ENCODE measurements at places on chromosomes 11 and 22.

GRCh38 chr11:105611572-105612441 lies 1.9 kb downstream of the GRIA4 start:
- DNase-seq, result no peak

GRCh38 chr11:123407996-123408597 lies 22.0 kb upstream of the GRAMD1B start:
- DNase-seq, result no peak

GRCh38 chr11:92050305-92050704 lies 174.3 kb upstream of the FAT3 start:
- no peak for DNase-seq

DNA sequence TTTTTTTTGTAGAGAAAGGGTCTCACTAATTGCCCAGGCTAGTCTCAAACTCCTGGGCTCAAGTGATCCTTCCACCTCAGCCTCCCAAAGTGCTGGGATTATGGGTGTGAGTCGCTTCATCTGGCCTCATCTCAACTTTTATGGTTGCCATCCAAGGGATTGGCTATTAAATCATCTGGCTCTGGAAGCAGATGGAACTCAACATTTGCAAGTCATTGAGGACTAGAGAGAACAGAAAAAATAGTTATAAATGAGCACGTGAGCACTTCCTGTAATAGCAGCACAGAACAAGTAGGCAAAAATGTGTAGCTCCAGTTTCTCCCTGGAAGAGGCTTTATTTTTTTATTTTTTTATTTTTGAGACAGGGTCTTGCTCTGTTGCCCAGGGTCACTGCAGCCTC lies 22.3 kb upstream of the PATL1 start:
- no peak for DNase-seq

GRCh38 chr11:60923800-60924109 lies 505 bp upstream of the TMEM132A start:
- DNase-seq, result no peak

- no peak for DNase-seq
These were observed 129.7 kb upstream of the PARVA start for GRCh38 chr11:12247543-12248254.

DNA sequence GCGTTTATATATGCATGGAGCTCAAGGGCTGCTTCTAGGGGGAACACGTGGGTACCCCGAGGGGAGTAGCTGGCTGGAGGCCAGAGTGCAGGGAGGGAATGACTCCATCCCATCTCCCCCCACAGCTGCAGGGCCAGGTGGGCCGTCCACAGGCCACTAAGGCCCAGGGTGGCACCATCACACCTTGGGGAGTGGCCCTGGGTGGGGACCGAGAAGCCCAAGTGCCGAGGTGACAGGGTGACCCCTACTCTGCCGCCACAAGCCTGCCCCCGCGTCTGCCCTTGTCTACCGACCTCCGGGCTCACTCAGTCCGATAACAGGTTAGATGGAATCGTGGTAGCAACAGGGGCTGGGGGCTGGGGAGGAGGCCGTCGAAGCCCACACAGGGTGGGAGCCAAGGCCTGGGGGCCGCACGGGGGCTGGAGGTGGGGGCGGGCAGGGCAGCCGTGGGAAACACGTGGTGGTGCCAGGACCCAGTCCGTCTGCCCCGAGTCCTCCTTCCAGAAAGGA lies 125.7 kb downstream of the KCNQ1OT1 start:
- no peak for DNase-seq

- DNase-seq, result no peak
These were observed 15.5 kb upstream of the MS4A12 start for GRCh38 chr11:60477035-60477445.

DNA sequence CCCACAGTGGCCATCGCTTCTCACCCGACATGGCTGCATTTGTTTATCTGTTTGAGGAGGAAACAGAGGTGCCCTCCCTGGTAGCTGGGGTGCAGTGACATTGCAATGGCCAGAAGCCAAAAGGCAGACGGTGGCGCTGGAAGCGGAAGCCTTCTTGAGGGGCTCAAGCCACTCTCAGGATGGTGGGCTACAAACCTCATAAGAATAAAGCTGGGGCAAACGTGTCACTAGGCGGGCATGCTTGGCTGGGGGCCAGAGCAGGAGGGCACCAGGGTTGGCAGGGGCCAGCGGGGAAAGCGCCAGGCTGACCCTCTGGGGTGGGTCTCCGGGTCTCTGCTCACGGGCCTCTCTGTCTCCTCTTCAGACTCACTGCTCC lies 12.6 kb downstream of the TNNT3 start:
- no peak for DNase-seq

DNA sequence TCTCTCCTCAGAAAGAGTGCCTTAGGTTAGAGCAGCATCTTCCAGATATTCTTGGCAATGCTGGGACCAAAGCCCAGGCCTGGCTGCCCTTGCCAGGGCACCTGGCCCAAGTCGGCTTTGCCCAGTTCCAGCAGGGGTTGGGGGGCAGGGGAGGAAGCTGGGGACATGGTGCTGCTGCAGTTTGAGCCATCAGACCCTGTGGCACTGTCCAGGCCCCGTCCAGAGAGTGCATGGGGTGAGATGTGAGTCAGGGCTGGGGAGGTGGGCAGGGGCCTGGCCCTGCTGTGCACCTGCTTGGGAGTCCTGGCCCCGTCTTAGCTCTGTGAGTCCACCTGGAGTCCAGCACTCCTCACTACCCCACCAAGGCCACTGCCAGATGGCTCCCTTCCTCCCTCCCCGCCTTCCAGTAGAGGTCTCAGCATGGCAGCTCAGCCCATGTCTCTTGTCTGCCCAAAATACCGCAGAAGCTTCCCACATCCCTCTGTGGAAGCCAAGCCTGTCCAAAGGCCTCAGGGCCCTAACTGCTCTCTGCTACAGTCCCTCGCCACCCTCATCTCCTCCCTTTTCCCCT lies 16.6 kb downstream of the DERL3 start:
- no peak for DNase-seq

DNA sequence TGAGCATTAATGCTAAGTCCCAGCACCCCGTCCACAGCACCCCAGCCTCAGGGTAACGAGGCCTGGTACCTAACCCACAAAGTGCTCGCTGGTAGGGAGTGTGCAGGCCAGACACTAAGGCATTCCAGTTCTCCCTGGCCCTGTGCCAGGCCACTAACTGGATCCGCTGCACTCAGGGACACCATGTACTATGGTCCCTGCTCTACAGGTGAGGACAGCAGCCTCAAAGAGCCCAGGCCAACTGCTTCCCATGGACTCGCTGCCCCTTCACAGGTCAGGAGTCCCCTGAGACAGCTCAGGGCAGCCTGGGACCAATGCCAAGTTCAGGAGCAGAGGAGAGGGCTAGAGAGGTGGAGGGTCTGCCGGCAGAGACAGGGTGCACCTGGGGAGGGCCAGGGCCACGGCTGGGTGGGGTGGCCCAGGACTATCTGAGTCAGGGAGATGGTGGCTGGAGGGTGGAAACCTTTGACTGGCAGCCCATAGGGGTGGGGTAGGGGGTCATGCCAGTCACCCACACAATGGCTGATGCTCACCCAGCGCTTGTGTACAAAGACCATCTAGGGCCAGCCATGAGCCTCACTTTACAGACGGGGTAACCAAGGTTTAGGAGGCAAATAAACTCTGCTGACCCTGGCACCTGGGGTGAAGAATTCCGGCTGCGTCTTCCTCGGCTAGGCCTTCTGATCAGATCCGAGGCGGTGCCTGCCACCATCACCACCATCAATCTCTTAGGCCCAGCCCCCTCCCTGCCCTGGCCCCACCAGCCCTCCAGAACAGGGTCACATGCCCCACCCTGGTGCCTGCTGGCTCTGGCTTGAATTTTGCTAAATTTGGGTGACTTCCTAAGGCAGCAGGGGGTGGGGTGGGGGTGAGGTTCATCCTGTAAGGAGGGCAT lies 5.6 kb downstream of the OSBPL5 start:
- no peak for DNase-seq

- DNase-seq, result no peak
These were observed 73.8 kb upstream of the OPCML start for GRCh38 chr11:133606124-133606523.

GRCh38 chr22:50208939-50209892 lies 8.4 kb downstream of the SELENOO start:
- DNase-seq, result no peak

GRCh38 chr11:119622454-119623143 lies 106.4 kb downstream of the NECTIN1 start:
- DNase-seq, result no peak

- DNase-seq, result no peak
These were observed 80.4 kb downstream of the LRRC4C start for GRCh38 chr11:41379084-41379483.

DNA sequence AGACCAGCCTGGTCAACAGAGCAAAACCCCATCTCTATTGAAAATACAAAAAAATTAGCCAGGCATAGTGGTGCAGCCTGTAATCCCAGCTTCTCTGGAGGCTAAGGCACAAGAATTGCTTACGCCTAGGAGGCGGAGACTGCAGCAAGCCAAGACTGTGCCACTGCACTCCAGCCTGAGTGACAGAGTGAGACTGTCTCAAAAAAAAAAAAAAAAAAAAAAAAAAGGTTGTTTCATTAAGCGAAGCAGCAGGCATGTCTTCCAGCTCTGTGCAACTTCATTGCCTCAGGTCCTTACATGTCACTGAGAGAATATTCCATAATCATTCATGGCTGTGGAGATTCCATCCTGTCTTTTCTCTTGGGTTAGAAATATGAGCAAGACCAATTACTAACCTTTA lies 16.9 kb downstream of the GAB2 start:
- DNase-seq, result no peak

DNA sequence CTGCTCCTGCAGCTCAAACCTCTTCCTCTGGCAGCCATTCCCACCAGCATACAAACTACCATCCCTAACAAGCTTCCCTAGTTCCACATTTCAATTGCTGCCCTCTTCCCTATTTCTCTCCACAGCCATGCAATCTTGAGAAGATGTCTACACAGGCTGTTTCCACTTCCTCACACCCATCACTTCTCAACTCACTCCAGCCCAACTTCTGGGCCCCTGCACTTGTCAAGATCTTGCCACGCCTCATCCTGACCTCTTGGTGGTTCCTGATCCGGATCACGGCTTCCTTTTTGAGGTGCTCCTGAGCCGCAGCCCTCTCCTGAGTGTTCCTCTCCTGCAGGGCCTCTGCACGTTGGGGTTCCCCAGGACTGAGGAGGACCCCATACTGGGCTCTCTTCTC lies 22.6 kb downstream of the RPL27A start:
- no peak for DNase-seq

All from activated gamma-delta T cell treated with anti-CD3 and anti-CD28 coated beads, Interleukin-2, amount 50 U/mL, for 16 hours (primary cell).